ENCODE measurements at places on chromosomes 5 and 9.

DNA sequence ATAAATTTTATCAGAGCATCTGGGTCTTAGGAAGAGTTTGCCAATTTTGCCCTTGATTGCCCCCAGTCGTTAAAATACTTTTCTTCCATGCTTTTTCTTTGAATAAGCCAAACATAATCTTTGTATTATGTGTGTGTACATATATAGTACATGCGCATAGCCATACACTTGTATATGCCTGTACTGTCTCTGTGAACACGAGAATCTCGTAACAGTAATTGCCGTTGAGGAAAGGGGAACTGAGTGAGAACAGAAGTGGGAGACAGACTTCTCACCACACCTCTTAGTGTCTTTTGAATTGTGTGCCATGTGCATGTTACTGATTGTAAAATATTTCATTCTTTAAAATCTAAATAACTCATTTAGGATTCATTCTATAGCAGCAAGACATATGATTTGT is 79.6 kb upstream of the GRHPR start:
- DNase-seq: no peak

- DNase-seq: no peak
Observed at GRCh38 chr5:138686668-138687067, 66.6 kb upstream of the CTNNA1 start.

GRCh38 chr9:135951889-135952663 is 9.1 kb downstream of the UBAC1 start:
- DNase-seq: no peak

DNA sequence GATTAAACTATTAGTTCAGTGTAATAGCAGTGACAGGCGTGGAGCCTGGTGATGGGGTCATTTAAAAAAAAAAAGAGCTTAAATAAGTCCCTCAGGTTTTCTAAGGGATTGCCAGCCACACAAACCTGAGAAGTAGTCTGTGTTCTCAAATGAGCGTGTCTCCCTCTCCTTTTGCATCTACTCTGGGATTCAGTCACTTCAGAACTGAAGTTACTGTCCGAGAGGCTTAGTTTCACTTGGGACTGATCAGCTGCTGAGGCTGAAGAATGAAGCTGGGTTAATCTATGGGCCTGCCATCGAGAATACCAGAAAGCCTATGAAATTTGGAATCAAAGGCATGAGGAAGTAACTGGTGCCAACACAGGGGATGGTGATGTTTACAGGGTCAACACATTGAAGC is 310.1 kb downstream of the ADAMTS6 start:
- DNase-seq: no peak

GRCh38 chr9:70539001-70539400 is 124.5 kb upstream of the KLF9 start:
- no peak for DNase-seq

GRCh38 chr9:127166651-127167524 is 44.5 kb upstream of the ANGPTL2 start:
- no peak for DNase-seq

DNA sequence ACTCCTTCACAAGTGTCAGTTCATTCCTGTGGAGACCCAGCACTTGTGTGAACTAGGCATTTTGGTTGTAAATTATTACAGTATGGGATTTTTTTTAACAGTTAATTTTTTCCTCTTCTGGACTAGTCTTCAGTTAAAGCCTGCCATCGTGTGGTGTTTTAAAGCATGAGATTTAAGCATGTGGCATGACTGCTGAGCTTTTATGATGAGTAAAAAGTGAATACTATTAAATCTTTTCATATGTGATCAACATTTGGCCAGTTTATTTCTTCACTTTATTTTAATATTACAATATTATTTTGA is 25.0 kb downstream of the LMNB1 start:
- DNase-seq: no peak

DNA sequence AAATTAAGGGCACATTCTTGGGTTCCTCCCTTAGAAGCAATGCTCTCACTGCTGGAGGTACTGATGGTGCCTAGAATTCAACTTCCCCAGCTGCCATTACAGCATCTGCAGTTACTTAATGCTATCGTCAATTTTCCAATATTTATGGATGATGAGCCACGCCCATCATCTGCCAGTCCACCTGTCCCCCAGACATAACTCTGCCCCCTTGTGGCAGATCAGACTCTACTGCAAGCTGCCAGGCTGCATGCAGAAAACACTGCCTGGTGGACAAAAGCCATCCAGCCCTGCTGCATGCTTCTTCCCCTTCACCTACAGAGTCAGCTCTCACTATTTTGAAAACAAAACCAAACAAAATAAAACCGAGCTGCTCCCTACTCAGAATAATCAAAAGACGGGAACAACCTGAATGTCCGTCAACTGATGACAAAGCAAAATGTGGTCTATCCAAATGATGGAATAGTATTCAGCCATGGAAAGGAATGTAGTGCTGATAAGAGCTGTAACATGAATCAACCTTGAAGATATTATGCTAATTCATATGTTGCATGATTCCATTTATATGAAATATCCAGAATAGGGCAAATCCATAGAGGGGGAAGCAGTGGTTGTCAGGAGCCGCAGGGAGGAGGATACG is 66.4 kb downstream of the RETREG1 start:
- no peak for DNase-seq

- DNase-seq: no peak
Observed at GRCh38 chr5:995318-995717, 13.3 kb upstream of the NKD2 start.

GRCh38 chr5:66840511-66841013 is 244.4 kb downstream of the MAST4 start:
- DNase-seq: no peak

DNA sequence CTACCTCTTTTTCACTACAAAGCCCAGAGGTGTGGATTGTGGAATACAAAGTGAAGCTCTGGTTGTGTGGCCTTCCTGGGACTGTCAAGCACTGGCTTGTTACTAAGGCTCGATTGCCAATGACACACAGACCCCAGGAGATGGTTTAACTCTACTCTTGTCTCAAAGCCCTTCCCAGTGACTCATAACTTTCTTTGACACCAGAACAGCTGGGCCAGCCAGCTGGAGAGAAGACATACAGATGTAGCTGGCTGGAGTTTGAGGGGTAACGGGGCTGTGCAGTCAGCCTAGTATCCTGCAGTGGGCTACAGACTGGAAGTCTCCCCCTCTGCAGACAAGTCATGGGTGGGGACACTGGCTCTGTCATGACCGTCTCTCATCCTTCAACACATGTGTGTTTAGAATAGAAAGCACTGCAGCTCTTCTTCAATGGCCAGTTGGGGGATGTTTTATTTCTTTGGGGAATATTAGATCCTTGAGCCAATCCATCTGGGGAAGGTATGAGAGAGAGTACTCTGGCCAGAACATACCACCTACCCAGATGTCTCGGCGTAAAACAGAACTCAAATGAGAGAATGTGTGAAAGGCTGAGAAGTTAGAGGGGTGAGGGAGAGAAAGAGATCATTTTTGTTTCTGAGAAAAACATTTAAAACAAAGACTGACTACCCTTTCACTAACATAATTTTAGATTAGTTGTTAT is 53.3 kb downstream of the SEMA6A start:
- no peak for DNase-seq

GRCh38 chr5:32421075-32421474 is 23.5 kb downstream of the ZFR start:
- no peak for DNase-seq

DNA sequence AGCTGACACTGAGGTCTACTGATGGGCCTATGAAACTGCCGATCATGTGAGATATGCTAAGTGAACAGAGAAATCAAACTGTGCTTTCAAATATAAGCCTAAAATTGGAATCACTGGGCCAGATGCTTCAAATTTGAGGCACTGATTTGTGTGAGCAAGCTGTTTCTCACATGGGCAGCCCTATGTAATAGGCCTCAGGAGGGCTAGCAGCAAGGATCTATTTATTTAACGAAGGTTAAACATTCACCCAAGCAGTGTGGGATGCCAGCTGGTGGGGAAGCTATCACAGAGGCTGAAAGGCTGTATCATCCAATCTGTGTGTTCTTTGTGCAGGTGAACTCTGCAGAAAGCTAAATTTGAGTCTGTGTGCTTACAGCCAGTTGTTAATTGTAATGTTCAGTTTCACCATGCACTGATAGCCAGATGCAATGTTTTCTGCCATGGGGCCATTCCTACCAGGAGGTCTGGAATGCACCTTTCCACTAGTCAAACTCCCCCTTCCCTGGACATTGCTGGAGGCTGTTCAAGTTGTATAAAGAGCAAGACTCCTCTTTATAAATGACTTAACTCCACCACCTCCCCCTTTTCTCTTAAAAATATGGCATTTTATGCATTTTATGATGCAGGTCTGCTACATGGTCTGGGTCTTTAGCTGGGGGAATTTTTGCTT is 228.9 kb downstream of the SH3GL2 start:
- no peak for DNase-seq

- no peak for DNase-seq
Observed at GRCh38 chr5:62395210-62395950, 8.3 kb downstream of the DIMT1 start.

- no peak for DNase-seq
Observed at GRCh38 chr5:33465120-33465519, 24.4 kb downstream of the TARS1 start.

DNA sequence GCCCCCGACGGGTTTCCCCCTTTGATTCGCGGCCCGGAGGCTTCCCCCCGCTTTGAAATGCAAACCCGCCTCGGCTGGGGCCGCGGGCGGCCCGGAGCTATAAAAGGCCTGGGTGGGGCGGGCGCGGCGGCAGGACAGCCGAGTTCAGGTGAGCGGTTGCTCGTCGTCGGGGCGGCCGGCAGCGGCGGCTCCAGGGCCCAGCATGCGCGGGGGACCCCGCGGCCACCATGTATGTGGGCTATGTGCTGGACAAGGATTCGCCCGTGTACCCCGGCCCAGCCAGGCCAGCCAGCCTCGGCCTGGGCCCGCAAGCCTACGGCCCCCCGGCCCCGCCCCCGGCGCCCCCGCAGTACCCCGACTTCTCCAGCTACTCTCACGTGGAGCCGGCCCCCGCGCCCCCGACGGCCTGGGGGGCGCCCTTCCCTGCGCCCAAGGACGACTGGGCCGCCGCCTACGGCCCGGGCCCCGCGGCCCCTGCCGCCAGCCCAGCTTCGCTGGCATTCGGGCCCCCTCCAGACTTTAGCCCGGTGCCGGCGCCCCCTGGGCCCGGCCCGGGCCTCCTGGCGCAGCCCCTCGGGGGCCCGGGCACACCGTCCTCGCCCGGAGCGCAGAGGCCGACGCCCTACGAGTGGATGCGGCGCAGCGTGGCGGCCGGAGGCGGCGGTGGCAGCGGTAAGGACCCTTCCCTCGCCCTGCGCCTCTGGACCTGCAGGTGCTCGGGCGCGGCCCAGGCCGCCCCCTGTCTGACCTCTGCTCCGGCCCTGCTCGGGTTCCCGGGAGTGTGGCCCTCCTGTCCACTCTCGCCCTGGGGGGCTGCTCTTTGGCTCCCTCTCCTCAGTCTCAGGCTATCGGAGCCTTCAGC is at the start of gene CDX1:
Gene CDX1 (plus strand): TSS at position 129 of the 862 bp plus-strand sequence. CDS start 99 bp downstream, at position 228.
- DNase-seq: no peak

GRCh38 chr9:129712634-129713401 is 40.0 kb downstream of the PTGES start:
- DNase-seq: no peak

DNA sequence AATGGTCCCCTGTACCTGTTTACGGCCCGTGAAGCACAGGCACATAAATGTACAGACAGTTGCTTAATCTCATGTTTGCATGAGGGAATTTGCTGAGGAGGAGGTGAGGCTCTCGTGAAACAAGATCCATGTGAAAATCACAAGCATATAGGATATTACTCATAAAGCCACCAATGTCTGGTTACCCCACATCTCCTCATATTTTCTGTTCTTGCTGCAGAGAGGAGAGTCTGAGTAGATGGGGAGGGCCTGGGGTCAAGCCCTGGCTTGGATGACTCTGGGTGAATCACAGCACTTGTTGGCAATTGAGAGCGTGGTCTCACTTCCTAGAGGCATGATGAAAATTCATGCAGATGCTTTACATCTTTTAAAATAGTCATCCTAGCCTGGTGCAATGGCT is 975 bp downstream of the AGXT2 start:
- DNase-seq: no peak

- DNase-seq: no peak
Observed at GRCh38 chr9:99192786-99193465, 28.8 kb downstream of the ALG2 start.

DNA sequence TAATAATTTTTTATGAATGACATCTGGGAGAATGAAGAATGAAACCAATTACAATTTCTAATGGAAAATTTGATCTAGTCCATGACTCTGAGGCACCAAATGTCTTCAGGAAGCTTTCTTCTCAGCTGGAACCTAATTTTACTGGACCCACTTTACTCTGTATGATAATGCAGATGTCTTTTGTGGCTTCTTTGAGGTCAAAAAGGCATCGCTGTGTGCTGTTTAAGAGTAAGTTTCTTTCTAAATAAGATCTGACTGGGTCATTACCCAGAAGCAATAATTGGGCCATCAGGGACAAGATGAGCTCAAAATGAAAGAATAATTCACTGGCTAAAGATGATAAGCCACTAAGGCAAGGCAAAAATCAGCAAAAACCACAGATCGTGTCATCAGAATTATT is 633.4 kb downstream of the PSAT1 start:
- no peak for DNase-seq

GRCh38 chr5:36177715-36178523 is 26.0 kb downstream of the SKP2 start:
- DNase-seq: no peak

GRCh38 chr9:97271292-97271691 is 36.2 kb upstream of the CCDC180 start:
- DNase-seq: no peak

DNA sequence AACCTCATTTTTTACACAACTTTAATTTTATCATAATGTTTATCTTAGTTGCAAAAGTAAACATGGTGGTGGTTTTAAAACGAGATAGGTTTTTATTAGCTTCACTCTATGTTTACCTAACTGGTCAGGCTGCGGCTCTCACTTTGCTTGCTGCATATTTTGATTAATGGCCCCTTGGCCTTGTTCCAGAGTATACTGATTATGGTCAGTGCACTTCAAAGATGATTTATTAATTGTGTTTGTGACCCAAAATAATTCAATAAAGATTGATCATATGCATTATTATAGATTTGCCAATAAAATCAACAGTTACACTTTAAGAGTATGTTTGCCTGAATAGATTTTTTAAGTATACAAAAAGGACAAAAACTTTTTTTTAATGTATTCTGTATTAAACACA is 188.0 kb downstream of the XRCC4 start:
- DNase-seq: no peak

DNA sequence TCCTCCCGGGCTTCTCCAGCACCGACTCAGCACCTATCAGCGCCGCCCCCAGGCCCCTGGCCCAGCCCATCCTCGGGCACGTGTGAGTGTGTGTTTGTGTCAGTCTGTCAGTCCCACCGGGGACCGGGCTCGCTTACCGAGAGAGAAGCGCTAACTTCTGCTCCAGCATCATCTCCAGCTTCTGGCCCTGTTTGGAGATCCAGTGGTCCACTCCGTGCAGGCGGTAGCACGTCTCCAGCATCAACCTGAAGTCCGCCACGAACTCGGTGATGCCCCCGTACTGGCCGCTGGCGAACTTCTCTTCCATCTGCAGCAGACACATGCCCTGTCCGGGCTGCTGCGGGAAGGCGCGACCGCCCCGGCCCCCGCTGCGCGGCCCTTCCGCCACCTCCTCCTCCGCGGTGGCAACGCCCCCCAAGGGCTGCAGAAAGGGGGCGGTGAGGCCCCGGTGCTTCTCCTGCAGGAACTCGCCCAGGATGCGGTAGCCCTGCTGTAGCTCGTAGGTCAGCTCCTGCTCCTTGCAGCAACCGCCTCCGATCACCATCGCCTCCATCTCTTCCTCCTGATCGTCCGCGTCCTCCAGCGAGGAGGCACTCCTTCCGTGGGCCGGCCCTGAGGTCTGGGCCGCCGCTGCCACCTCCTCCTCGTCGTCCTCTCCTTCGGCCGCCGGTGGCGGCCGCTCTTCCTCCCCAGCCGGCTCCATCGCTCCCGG is 8.2 kb downstream of the RANBP6 start:
- DNase-seq: no peak

All from anterior cingulate cortex (tissue), 58 donors.